GM23338 (cell line): ENCODE measurements at places on chromosomes 1 and 21. TPM values are rescaled to one million over a fixed set of nuclear protein-coding genes. Genes with fewer than 3 reads are reported as not detected.

Gene KRTAP19-3
- not detected in 2 replicates for polyA plus RNA-seq

DNA sequence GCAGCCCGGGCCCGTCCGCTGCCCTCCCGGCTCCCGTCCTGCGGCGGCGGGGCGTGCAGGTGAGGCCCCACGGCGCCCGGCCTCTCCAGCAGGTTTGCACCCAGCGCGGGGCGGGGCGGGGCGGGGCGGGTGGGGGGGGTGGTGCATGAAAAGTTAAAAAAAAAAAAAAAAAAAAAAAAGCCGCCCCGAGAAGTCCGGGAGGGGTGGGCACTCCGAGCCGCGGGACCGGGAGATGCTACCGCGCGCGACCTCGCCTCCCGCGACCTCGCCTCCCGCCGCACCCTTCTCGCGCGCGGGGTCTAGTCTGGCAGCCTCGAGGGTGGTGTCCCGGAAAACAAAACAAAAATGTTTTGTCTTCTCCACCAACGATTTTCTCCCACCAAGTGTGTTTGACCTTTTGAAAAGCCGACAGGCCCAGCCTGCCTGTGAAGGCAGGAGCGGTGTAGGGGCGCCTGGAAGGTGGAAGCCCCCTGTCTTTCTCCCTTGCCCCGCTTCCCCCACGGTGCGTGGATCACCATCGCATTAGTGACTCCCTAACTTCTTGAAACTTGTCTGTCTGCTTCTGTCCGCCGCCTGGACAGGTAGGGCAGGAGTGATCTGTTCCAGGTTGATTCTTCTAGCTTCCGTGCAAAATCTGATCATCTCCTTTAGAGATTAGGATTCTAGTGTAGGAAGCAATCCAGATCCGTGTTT, 569 bp downstream of the RCAN3 start:
- no peak overlapping the region for H3K27ac ChIP-seq
- H3K27me3 ChIP-seq: peaks cover 7% of the 10 kb centered on the region
- DNase-seq: peak; percentile 45
- peaks cover 37% of the 10 kb centered on the region for H3K4me1 ChIP-seq

- H3K27me3 ChIP-seq: peaks cover 15% of the 10 kb centered on the region
- no peaks in the 10 kb centered on the region for H3K36me3 ChIP-seq
- DNase-seq: peak; percentile 88
- peak within 1 kb of the TSS; percentile 86 for H3K4me3 ChIP-seq
These were observed at the start of gene PDXK for GRCh38 chr21:43718872-43719747. Gene PDXK (plus strand): TSS chr21:43719129. CDS start chr21:43719295, 166 bp downstream.

GRCh38 chr1:108107658-108108057, 92.5 kb downstream of the SLC25A24 start:
- no peak overlapping the region for H3K27ac ChIP-seq
- no peaks in the 10 kb centered on the region for H3K36me3 ChIP-seq
- no peak for DNase-seq
- H3K27me3 ChIP-seq: no peaks in the 10 kb centered on the region

Gene PGD
- polyA plus RNA-seq: 158 and 174 TPM in 2 replicates

Gene FAM151A
- polyA plus RNA-seq: not detected in 2 replicates

Gene ARHGAP30
- 0.45 and 1.0 TPM in 2 replicates for polyA plus RNA-seq

Gene GPN2
- 18.2 and 19.4 TPM in 2 replicates for polyA plus RNA-seq

DNA sequence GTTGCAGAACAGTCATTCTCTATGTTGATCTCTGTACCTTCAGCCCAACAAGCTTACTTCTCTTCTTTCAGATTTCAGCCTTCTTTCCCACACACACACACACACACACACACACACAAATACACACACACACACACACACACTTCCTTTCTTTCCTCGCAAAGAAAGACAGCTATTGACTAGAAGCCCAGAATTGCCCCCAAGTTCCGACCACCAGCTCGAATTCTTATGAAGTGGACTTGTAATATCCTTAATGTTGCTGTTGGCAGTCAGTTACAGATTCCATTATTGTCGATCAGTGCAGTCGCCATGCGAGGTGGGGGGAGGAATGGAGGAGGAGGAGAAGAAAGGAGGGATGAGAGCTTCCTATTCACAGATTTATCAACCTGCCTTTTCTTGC, 125.5 kb downstream of the CLEC20A start:
- peak overlapping the region; percentile 45; the same call in 1 of the 2 replicates for H3K27ac ChIP-seq
- H3K4me3 ChIP-seq: peak overlapping the region; percentile 35
- no peaks in the 10 kb centered on the region for H3K36me3 ChIP-seq
- H3K4me1 ChIP-seq: peaks cover 57% of the 10 kb centered on the region
- peak; percentile 37 for DNase-seq
